ENCODE measurements at places on chromosomes 12 and 14.

GRCh38 chr12:19404242-19404880 is 34.9 kb upstream of the AEBP2 start:
- DNase-seq: no peak

DNA sequence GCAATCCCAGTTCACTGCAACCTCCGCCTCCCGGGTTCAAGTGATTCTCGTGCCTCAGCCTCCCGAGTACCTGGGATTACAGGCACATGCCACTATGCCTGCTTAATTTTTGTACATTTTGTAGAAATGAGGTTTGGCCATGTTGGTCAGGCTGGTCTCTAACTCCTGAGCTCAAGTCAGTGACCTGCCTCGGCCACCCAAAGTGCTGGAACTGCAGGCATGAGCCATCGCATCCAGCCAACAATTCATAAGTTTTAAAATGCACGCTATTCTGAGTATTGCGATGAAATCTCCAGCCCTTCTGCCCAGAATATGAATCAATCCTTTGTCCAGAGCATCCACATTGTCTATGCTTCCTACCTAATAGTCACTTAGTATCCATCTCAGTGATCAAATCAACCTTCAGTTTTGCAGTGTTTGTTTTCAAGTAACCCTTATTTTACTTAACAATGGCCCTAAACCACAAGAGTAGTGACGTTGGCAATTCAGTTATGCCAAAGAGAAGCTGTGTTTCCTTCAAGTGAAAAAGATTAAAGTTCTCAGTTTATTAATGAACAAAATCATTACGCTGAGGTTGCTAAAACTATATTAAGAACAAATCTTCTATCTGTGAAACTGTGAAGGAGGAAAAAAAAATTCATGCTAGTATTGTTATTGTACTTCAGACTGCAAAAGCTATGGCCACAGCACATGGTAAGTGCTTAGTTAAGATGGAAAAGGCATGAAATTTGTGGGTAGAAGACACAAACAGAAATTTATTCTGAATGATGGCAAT is 11.0 kb downstream of the GCH1 start:
- no peak for DNase-seq

DNA sequence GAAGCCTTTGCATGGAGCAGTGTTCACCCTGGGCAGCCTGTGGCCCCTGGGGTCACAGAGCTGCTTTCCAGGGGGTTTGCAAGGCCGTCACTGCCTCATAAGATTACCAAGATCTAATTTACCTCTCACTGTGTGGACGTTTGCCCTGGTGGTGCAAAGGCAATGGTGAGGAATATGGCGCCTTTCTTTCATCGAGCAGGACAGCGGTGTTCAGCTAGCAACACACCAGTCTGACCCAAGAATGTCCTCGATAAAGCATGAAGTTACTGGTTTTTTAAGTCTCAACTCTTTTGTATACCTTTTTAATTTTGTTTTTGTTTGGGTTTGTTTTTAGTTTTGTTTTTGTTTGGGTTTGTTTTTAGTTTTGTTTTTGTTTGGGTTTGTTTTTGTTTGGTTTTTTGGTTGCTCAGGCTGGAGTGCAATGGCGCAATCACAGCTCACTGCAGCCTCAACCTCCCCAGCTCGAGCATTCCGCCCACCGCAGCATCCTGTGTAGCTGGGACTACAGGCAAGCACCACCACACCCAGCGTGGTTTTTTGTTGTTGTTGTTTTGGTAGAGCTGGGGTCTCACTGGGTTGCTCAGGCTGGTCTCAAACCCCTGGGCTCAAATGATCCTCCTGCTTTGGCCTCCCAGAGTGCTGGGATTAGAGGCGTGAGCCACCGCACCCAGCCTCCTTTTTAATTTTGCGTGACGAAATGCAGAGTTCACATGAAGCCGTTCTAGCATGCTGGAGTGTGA is 57.9 kb downstream of the PPP2R5C start:
- no peak for DNase-seq

- no peak for DNase-seq
Measured at GRCh38 chr12:103333676-103334075, 162.1 kb downstream of the C12orf42 start.

DNA sequence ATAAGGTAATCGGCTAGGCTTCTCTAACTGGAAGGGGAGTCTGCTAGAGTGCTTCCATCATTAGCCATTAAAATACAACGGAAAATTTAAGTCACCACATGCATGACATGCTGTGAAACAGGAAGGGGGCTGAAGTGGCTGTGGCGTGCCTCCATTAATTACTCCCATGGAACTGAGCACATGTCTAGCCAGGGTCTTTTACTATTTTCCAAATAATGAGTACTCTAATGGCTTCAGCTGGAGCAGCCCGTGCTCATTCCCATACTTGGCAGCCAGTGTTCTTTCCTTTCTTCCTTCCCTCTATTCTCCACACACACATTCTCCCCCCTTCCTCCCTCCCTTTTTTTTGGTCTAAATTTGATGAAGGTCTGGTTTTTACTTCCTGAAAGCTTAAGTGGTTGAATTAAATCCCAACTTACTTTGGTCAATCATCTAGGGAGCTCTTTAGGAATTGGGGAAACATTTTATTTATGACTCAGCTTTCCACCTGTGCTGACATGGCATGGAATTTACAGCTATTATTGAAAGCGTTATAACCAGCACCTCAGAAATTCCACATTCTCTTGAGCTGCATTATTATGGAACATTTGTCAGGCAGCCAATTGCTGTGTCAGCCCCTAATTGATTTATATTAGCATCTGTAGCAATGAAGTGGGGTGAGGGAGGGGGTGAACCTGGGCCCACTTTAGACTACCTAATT is 72.3 kb downstream of the LRIG3 start:
- DNase-seq: no peak

- DNase-seq: peak; percentile 90
Measured at GRCh38 chr12:6345319-6346091, 3.6 kb upstream of the TNFRSF1A start.

- DNase-seq: no peak
Measured at GRCh38 chr12:31479516-31480210, 111.3 kb downstream of the DENND5B start.

GRCh38 chr14:75672605-75673192 is 11.7 kb downstream of the TTLL5 start:
- DNase-seq: no peak

DNA sequence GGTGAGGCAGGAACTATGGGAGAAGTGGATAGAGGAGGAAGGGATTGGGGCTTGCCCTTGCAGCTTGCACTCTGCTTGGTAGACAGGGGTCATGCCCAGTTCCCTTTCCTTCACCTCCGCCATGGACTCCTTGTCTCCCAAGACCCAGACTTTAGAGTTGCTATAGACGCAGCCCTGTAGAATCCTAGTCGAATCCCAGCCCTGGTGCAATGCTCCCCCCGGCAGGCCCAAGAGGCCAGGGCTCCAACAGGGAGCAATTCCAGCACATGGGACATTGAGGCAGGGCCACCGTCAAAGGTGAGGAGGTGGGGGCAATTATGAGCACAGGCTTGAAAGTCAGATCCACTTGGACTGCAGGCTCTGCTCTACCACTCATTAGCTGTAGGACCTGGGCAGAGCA is 29.5 kb upstream of the BCDIN3D start:
- DNase-seq: peak; percentile 41

DNA sequence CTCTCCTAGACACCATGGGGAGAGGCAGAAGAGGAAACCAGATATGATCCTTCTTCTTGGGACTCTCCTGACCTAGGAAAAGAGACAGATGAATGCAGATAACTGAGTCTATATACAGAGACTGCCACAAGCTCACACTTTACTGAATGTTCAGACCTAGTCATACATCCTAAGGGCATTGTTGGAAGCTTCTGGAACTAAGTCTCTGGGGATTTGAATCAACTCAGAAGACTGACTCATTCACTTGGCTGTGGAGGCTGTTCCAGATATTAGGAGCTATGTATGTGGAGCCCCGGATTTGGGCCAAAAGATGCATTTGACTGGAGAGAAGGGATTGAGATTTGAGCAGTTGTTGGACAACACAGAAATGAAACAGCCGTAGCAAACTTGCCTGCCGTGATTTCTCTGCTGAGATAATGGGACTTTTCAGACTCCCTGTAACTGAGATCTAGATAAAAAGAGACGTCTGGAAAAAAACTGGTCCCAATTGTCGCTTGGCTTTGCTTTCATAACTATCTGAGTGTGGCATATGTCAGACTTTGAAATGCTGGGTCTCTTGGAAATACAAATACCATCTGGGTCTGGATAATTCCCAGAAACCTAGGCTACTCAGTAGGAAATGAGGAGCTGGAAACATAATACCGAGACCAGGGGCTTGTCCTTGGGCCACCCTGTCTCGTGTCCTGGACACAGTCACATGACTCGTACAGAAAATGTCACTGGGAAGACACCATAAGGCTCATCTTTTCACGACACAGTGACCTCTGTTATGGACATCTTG is 396.8 kb downstream of the NUAK1 start:
- no peak for DNase-seq
